ENCODE measurements at places on chromosomes 5 and 9.

DNA sequence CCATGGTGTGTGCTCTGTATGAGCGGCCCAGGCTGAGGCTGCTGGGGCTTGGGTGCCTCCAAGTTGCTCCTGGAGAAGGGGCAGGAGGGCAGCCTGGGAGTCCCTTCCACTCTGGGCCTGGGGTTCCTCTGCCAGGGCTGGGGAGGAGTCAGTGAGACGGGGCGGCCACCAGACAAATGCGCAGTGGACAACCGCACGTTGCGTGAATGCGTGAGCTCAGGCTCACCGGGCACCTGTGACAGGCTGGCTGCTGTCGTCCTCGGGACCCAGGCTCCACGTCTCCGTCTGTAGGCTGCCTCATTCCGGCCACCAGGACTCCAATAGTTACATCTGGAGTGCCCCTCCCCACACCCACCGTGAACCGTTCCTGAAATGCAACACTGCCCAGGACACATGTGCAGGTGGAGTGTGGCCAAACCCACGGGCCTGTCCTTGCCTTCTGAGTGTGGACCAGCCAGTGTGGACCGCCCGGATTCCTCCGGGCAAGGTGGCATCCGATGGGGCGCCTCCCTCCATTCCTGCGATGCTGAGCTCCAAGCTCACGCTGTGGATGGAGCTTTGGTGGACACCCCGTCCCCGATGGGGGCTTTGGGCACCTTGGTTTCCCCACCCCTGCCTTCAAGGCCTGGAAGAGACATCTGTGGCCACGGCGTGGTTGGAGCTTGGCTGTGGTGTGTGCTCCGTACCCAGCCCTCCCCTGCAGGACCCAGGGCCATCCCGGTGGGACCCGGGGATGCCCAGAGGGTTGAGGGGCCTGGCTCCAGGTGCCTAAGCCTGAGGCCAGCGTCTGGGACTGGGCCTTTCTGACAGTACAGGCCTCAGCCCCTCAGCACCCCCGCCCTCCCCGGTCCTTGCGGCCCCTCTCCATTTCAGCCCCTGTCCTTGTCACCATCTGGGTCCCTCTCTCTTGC lies 34.0 kb upstream of the RXRA start:
- no peak for DNase-seq

- DNase-seq, result no peak
Measured at GRCh38 chr9:75471549-75472114, 383.3 kb downstream of the OSTF1 start.

- DNase-seq, result no peak
Measured at GRCh38 chr5:33153831-33154230, 286.9 kb upstream of the TARS1 start.

- DNase-seq, result peak; percentile 40
Measured at GRCh38 chr9:33778700-33779351, 16.5 kb upstream of the PRSS3 start.
